Kidney glomerular epithelial cell (primary cell): ENCODE measurements at places on chromosomes 12 and 14.

GRCh38 chr14:32531942-32532515, 202.9 kb downstream of the AKAP6 start:
- no peak for DNase-seq

- DNase-seq = no peak
Observed at GRCh38 chr14:95023886-95024285, 133.4 kb downstream of the DICER1 start.

- no peak for DNase-seq
Observed at GRCh38 chr14:97218274-97218673, 421.1 kb downstream of the VRK1 start.

DNA sequence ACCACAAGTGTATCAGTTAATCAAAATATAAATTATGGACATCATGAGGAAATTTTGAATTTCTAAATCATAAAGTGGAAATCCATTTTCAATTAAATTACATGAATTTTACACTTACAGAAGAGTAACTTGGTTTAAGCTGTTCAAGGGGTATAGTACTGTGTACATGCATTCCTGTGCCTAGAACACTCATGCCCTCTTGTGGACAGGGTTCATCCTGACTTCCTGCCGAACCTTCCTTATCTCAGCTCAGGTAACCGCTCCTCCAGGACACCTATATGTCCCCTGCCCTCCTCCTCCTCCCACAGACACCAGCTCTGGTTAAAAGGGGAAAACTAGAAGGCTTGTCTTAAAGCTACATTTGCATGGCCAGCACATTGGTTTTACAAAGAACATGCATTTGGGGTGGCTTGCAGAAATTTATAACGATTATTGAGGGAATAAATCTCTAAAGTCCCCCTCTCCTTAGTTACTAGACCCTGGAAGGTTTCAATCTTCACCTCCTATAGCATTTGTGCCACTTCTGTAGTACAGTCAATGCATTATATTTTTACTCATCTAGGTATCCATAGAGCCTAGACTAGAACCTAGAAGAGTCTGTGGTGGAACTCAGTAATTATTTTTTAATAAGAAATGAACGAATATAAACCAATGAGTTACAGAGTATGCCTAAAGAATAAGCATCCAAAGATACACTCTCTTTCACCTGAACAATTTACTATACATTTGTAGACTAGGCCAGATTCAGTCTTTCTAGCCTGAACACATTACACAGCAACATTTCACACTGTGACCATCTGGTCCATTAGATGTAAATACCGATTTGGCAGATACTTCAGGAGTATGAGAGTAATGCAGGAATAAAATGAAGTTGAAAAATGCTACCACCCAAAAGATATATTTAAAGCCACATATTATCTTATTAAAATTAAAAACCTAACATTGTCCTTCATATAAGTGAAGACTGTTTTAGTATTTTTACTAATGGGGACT, 345.6 kb downstream of the PAWR start:
- peak; percentile 38 for DNase-seq

DNA sequence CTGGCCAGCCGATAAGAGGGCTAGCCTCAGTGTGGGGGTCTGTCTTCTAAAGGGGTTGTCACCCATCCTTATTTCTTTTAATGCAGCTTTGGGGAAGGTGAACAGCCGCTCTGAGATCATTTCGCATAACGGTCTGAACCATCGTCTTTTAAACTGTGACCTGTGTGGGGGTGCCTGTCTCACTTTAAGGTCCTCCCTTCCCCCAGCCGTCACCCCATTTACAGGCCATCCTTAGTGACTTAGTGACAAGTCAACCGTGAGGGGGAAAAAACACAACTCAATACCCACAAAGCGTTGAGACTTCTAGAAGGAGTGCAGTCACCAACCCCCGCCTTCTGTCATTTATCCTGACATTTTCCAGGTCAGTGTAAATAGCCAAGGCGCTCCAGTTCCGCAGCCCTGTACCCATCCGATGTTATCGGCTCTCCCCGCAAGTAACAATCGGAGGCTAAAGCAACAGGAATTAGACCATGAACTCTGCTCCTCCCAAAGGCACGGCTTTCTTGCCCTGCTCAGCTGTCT, 505 bp upstream of the DENND5B start:
- peak; percentile 22 for DNase-seq

DNA sequence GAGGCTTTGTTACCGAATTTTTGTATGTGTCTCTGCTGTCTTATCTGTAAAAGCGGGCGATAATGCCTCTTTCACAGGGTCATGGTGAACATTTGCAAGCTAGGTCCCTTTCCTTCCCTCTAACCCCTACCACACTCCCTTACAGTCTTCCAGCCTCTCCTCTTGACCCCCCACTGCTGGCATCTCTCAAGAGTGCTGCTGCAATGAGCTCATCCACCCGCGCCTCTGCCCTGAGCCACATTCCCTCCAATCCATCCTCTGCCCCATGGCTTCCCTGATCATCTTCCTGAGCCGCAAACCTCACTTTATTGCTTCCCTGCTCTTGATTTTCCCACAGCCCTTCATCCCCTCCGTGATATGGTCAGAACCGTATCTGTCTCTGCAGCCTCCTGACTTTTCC, 343.6 kb downstream of the BCL11B start:
- DNase-seq = no peak
